ENCODE measurements at places on chromosomes 12 and 14.

DNA sequence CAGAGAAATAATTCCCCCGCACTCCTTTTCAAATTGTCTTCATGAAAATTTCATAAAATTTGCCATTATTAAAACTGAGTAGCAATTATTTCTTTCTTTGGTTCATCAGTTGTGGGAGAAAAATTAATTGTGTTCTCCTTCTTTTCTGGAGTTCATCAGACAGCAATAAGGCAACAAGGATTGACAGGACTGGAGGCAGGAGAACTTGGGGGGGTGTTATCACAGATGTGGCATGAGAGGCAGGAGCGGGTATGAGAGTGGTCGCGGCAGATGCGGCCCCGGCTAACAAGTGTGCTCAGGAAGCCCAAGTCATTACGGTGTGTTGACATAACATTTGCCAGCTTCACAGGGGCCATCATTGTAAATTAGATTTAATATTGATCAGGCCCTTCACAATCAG, 306.6 kb upstream of the TMPO start:
- no peak for DNase-seq

- no peak for DNase-seq
Observed at GRCh38 chr14:44701563-44702263, 194.6 kb upstream of the FSCB start.

- no peak for DNase-seq
Observed at GRCh38 chr14:92647797-92648279, 100.6 kb downstream of the LGMN start.

DNA sequence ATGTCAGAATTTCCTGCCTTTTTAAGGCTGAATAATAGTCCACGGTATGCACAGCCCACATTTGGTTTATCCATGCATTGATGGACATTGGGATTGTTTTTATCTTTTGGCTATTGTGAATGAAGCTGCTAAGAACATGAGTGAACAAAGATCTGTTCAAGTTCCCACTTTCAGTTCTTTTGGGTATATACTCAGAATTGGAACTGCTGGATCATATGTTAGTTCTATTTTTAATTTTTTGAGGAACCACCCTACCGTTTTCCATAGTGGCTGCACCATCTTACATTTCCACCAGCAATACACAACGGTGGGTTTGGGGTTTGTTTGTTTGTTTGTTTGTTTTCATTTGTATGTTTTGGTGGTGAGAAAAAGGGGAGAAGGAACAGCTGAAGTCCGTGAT, 6.4 kb downstream of the GPR68 start:
- no peak for DNase-seq

DNA sequence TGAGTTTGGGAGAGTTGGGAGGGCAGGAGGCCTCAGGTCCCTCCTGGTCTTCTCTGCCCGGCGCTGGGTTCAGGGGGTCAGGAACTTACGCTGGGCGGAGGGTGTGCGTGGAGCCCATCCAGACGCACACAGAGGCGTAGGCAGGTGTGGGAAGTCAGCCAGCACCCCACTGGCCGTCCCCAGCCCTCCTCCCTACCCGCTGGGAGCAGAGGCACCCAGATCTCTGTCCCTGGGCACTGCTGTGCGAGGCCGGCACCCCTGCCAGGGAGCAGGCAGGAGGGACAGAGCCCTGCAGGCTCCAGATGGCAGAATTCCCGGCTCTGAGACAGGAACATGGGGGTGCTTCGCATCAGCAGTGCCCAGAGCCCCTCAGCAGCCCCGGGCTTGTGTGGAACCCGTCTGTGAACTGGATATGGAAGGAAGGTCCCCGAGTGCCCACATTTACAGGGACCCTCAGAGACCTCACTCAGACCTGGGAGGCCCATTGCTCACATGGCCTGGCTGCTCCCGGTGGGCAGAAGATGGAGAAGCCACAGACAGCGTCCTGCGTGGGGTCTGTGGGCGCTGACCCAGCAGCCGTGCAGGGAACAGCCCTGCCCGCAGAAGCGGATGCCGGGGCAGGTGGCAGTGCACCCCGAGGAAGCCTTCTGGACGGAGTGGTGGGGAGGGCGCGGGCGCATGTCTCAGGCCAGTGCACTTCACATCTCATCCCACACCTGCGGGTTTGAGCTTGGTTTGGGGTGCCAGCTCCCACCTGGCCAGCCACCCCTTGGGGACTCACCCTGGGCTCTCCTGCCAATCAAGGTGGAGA, 59.3 kb downstream of the LRCOL1 start:
- DNase-seq = no peak

DNA sequence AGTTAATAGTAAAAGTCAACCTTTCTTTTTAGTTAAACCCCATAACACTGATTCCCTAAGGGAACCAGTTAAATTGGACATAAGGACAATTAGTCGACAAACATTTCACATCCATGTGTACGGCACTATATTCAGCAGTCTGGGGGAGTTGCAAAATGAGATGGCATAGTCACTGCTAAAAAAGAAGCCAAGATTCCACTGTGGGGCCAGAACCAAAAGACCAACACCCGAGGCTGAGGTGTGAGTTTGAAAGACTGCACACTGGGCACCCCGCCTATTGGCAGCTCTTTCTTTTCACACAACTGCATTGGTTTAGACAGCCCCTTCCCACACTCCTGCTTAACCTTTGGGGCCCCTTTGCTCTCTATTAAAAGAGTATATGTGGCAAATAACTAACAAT, 16.7 kb downstream of the SETD3 start:
- no peak for DNase-seq
